Cortex of kidney (tissue), 1 donor: ENCODE measurements at places on chromosomes 7 and 10.

DNA sequence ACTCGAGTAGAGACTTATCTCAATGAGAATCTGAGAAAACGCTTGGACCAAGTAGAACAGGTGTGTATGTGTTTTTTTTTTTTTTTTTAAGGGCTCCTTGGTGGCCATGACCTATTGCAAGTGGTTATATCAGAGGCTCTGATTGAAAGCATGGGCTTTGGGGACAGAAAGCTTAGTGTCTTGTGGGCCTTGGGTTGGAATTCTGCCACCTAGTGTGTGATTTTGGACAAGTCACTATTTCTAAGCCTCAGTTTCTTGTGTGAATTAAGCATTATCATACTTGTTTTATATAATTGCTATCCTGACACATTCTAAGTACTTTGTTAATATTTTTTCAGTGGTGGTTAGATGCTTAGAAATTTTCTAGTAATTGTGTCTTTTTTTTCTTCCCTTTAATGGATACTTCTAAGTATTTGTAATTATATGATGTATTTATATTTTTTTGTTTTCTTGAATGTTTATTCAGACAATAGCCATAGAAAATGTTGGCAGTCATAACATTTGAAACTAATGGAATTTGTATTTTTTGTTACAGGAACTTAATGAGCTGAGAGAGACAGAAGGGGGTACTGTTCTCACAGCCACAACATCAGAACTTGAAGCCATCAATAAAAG, 33.1 kb downstream of the SMC3 start:
- no peak for DNase-seq

DNA sequence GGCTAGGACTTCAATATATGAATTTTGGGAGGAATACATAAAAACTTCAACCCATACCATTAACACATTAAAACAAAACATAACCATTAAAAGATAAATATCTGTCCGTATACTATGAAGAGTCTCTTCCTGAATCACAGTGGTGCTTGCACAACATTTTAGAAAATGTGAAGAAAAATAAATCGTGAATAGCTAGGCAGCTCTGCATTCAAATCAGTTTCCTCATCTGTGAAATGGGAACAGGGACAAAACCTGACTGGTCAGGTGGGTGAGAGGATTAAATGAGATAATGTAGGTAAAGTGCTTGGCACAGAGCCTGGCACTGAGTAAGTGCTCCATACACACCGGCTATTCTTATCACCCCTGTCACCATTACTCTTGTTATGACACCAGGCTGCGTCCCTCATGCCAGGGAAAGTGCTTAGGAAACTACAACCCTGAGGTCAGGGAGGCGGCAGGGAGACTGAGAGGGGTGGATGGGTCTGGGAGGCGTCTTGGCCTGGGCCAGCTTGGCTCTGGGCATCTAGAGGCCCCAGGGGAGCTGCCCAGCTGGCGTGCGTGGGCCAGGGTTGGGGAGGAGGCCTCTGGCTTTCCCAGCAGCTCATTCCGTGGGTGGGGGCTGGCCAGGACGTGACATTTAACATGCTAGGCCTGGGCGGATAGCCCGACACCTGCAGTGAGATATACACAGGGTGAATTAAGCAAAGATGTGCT, 78.3 kb downstream of the SH3PXD2A start:
- DNase-seq, result no peak

DNA sequence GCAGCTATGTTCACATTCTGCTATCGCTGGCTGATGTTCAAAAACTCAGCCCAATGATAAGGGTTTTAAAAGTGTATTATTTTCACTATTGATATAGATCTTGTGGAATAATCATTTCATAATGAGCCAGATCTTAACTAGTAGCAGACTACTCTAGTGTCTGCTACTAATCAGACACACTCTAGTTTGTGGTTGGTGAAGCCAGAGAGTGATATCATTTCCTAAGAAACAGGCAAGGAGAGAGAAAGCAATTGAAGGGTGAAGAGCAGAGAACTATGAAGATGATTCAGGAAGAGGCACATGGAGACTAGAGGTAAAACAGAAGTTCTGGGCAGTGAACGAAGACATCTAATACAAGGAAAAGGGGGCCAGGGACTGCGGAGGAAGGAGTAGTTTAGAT, 58.2 kb upstream of the BET1 start:
- no peak for DNase-seq

DNA sequence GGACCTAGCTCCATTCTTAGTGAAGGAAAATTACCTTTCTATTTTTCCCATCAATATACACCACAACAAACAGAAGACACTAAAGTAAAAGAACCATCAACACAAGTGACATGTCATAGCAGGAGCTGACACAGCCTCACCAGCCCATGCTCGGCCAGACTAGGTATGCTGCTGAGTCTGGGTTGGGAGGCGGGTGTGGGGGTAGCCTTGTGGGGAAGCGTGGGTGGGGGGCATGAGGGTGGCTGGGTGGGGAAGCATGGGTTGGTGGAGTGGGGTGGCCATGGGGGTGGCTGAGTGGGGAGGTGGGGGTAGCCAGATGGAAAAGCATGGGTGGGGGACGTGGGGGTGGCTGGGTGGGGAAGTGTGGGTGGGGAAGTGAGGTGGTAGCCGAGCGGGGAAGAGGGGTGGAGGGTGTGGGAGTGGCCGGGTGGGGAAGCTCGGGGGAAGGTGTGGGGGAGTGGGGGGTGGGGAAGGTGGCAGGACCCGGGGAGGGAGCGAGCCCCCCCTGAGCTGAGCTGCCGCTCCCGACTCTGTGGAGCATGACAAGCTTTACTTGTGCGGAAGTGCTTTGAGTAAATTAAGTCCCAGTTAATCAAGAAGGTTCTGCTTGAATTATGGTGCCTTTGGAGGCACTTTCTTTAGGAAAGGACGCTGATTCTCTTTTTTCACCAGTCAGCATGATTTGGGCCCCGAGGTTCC, 294.6 kb upstream of the ZNF32 start:
- DNase-seq, result no peak

GRCh38 chr10:93154531-93154930, 80.8 kb downstream of the CYP26A1 start:
- no peak for DNase-seq

DNA sequence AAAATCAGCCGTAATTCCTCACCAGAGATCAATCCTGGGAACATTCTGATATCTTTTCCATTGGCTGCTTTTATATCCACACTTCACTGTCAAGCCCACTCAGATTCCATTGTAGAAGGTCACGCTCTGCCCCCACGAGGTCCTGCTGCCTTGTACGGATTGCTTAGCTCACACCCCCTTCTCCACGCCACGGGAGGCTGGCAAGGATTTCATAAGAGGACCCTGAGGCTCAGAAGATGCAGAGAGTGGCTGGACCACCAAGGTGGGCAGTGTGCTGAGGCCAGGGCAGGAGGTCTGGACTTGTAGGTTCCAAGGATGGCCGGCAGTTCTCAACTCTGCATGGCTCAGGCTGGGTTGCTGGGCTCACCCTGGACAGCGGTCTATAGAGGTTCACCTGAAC, 149.7 kb downstream of the RNF216 start:
- no peak for DNase-seq

- no peak for DNase-seq
Measured at GRCh38 chr10:19245889-19246752, 197.5 kb downstream of the MALRD1 start.

DNA sequence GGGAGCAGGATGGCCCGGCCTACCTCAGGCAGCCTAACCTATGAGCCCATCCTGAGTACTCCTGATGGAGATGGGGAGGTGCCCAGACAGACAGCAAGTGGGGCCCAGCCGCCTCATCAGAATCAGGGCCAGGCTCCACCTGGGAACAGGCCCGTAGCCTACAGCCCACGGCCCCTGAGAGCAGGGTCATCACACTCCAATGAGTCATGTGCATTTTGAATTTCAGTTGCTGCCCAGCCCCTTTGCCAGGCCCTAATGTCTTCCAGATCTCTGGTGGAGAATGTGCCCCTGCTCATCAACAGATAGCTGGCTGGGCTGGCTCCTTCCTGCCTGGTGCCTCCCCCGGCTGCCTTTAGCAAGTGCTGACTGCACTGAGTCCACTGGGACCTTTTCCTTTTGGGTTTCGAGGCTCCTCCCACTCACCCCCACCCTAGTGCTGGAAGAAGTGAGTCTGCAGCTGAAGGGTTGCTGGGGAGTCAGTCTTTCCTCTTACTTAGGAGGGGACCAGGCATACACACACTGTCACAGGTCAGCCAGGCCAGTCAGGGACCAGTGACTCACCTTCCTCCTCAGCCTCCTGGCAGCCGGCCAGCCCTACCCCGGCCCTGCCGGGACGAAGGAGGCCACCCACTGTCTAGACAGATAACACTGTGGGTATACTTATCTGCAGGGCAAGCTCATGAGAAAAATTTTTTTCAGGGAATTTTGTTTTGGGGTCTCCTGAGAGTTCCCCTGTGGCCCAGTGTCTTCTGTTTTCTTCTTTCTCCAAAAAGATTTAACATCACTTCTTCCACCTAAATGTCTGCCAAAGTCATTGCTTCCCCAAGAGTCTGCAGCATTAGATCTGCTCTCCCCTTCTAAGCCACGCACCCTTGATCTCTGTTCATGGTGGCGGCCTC, 9.1 kb upstream of the ASIC3 start:
- DNase-seq, result no peak

GRCh38 chr10:122516734-122517133, 43.8 kb upstream of the DMBT1 start:
- DNase-seq, result no peak

- no peak for DNase-seq
Measured at GRCh38 chr10:11017000-11017569, 587 bp upstream of the CELF2 start.

- no peak for DNase-seq
Measured at GRCh38 chr10:32054094-32054493, 2.1 kb downstream of the KIF5B start.

DNA sequence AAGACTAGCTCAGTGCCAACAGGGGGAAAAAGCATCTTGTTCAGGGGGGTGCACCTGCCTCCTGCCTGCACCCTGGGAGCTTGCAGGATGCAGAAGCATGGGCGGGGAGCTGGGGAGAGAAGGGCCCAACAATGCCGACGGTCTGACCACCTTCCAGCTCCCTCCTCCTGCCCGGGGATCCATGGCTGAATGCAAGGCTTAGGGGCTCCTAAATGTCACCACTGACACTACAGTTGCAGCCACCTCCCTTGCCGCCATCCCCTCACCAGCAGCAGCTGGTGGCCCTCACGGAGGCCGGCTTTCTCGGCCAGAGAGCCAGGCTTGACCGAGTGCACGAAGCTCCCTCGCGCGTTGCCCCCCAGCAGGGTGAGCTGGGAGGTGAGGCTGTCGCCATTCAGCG, 78.8 kb upstream of the GNA12 start:
- DNase-seq, result no peak

GRCh38 chr10:123795196-123795780, 96.3 kb downstream of the CPXM2 start:
- no peak for DNase-seq

GRCh38 chr10:24371396-24371795, 162.5 kb downstream of the KIAA1217 start:
- no peak for DNase-seq

DNA sequence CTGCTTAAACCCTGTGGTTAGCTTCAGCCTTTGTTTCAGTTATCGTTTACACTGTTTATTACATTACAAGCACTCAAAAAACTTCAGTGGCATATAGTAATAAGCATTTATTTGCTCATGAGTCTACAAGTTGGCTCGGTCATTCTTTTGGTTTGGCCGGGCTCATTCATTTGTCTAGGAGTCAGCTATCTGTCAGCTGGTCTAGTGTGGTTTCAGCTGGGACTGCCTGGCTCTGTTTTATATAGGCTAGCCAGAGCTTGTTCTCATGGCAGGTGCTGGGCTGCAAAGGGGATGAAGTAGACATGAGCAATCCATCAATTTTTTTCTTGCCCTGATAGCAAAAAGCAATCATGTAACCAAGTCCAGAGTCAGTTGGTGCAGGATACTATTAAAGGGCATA, 103.6 kb downstream of the MKLN1 start:
- no peak for DNase-seq

DNA sequence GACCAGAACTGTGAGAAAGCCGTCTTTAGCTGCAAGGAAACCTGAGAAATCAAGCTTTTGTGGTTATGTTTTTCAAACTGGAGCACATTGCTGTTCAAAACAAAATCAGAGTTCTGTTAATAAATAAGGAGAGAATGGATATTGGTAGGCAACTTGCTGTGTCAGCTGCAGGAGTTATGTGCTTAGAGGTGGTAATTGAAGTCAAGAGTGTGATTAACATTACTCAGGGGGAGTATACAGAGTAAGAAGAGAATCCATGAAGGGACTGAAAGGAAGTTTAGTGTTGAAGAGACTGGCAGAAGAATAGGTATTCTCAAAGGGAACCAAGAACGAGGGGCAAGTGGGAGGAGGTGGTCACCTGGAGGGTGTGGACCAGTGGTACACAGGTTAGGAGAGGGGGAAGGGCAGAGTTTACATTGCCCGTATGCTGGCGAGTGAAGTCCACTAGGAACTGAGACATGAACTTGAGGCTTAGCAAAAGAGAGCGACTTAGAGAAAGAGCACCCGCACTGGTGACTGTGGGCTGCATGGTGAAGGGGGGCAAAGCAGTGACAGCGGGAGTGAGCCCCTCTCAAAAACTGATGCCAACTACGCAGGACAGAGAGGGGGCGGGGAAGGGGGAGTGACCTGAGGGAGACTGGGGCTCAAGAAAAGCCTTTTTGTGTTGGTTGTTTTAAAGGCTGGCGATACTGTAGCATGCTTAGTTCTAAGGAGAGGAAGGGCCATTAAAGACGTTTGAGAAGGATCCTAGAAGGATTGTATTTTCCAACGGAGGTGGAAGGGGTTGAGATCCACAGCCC, 80.0 kb downstream of the SDK1 start:
- no peak for DNase-seq

DNA sequence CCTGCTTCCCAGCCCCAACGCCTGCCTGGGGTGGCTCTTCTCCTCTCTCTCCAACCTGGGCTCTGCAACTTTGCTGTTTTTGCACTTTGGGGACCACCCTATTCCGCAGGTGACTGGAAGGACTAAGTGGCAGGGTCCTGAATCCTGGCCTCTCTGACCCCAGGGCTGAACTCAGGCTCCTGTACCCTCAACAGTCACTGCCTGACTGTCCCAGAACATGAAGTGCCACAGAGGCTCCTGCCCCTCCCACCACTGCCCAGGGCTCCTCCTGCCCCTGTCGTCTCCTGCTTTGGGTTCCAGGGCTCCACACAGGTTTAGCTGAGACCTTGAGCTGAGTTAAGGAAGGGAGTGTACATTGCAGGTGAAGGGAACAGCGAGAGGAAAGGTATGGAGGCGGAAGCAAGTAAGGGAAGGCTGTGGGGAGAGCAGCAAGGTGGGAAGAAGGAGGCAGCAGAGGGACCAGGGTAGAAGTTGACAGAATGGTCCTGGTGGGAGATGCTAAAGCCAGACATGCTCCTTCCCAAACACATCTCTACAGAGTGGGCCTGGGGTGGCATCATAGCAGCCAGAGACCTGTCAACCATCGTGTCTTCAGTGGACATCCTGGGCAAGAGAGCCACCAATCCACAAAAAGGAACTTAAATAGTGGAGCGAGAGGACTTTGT, 5.7 kb upstream of the GRID1 start:
- no peak for DNase-seq
